Right renal cortex interstitium (tissue), 3 donors: ENCODE measurements at places on chromosomes 1 and 21.

DNA sequence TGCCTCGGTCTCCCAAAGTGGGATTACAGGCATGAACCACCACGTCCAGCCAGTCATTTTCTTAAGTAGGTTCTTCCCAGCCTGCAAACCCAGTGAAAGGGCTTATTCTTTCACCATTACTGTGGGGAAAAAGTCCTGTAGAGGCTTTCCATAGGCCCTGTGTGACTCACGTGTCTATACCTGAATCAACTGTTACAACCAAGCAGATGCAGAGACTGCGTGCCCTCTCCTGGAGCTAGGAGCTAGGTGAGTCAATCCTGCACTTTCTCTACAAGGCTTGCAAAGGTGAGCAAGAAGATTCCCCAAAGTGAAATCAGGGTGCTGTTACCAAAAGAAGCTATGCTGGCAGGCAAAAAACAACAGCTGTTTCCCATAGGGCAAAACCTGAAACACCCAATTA is 13.8 kb upstream of the MPZL1 start:
- DNase-seq, result no peak

DNA sequence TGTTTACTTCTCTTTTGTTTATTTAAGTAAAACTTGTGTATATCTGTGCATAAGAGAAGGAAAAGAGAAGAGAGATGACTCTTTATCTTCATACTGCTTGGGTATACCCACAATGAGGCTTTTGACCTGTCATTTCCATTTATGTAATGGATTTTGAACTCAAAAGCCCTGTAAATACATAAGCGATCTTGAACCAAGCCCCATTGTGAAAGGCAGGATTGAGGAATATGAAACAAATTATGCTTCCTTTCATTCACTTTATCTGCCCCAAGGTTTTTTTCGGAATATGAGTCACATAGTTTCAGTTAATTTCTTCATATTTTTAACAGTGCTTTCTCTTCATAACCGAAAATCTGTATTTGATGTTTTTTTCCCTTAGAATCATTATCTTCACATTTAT is 21.4 kb downstream of the CNST start:
- DNase-seq, result no peak

DNA sequence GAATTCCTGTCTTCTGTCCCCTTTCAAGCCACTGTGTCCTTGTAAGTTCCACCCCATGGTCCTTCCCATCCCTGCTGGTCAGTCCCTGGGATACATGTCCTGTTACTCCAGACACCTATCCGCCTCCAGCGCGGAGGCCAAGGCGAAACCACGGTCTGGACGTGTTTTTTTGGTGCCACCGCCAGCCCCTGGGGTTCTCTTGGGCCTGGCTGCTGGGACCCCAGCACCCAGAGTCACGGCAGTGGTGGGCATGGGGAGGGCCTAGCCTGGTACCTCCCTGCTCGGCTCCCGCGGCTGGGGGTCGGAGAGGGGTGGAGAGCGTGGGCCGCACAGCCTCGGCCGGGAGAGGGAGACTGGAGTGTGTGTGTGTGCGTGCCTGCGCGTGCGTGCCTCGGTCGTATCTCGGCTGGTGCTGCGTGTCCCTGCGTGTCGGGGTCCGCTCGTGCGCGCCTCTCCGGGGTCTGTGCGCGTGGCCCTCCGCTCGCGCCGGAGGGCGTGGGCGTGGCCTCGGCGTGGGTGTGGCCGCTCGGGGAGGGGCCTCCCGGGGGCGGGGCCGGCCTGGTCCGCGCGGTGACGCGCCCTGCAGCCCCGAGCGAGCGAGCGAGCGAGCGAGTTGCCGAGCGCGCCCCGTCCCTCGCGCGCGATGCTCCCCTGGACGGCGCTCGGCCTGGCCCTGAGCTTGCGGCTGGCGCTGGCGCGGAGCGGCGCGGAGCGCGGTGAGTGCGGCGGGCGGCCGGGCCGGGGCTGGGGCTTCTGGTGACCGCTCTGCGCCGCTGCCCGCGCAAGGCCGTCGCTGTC is at the start of gene VWA1:
TSS of gene VWA1 (plus strand) at position 585 of the 798 bp plus-strand sequence. CDS start at position 644, 59 bp downstream.
- DNase-seq, result no peak

DNA sequence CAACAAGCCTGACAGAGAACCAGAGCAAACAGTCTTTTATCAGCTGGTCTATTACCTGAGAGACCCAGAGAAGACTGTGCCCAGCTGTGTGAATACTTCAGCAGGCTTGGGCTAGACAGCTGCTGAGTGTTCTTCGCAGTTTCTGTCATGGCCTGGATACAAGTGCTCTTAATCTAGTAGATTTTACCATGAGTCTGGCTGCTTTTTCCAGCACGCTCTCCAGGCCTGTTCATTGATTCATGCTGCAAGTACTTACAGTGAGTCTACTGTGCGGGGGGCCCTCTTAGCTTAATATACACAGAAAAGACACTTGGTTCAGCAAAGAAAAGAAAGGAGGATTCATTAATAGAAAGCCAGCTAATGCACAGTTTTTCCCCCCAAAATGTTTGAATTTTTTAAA is 48.5 kb downstream of the RGS7 start:
- DNase-seq, result no peak

DNA sequence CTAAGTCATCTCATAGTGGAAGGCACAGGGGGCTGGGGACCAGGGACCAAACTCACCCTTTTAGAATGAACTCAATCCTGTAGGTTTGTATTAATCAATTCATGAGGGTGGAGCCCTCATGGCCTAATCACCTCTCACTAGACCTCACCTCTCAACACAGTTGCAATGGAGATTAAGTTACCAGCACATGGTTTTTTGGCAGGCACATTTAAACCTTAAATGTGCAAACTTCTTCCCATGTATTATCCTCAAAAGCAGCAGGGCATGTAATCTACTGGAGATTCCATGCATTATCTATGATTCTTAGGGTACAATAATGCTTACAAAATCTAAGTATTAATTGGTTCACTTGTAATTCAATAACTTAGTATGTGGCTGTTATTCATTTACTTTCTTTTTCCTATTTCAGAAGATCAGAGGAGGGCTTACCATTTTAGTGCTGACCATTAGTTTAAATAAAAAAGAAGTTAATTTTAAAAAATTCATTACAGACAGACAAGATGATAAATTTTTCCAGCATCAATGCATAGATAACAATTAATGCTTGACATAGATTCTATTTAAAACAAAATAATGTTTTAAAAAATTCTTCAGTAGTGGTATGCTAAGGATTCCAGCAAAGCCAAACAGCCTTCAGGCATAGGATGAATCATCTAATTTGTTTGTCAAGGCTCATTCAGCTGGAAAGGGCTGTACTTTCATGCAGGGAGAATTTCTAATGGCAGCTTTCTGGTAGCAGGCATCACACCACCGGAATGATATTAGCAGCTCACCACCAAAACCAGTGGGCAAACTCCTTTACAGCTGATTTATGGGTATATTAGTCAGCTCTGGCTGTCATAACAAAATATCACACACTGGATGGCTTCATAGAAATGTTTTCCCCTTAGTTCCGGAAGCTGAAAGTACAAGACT is 124.6 kb upstream of the ZNF648 start:
- DNase-seq, result no peak

DNA sequence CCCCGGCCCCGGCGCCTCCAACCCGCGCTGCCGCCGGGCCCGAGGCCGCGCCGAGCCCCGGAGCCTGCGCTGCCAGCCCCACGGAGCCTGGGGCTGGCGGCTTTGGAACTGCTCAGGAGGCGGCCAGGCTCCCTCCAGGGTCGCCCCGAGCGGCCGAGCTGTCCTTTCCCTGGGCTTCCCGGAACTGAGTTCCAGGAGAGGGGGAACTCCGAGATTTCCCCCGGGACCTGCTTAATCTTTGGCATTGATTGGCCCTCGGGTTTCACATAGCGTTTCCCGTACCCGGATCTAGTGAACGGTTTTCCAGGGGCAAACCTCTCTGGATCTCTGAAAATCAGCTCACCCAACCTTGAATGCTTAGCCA is 504 bp downstream of the H6PD start:
- no peak for DNase-seq

GRCh38 chr1:181033799-181034451 is at the start of gene MR1:
MR1 (plus strand) TSS chr1:181033983; CDS start chr1:181034008, 25 bp downstream.
- peak; percentile 65 for DNase-seq

DNA sequence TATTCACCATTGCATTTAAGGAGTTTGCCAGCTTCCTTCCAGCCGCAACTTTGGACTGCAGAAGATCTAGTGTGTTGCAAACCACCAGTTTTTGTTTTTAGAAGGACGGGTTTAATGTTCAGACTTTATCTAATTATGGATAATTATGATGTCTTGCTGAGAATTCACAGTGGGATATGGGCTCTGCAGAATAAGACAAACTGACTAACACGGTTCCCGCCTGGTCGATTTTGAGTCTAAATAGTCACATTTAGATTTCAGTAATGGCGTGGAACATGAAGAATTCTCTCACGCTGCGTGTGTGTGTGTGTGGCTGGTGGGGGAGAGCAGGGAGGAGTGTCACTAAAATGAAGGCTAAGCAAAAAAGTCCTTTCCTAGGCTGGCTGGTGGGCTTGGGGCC is 48.5 kb upstream of the DMRTB1 start:
- DNase-seq, result no peak

DNA sequence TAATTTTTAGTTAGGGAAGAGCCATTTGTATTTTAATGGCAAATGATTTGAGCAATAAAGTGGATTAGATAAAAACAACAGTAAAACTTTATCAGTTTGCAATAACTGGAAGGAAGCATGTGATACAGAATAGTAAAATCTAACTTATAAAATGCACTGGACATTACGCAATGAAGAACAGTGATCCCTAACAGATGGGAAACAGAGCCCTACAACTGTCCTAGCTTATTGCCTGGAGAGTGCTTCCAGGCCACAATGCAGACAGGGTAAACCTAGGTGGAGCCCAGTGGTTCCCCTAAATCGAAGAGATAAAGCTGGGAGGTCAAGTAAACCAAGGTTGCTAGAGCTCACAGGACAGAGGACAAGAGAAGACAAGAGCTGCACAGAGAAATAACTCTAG is 7.0 kb downstream of the OMA1 start:
- no peak for DNase-seq

DNA sequence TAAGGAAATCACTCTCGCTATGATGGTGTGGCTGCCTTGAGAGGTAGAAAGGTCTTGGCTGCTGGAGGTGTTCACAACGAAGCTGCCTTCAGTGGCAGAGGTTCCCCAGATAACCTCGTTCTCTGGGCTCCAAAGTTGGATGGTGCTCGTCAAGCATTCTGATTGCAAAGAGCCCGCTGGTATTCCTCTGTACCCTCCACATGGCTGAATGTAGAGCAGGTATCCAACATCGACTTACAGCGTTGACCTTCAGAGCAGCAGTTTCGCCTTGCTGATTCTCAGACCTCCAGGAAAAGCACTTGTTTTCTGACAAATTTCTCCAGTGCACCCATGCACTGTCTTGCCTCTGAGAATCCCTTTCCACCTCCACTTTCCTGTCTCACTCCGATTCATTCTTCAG is 4.3 kb upstream of the IL22RA1 start:
- DNase-seq, result no peak

DNA sequence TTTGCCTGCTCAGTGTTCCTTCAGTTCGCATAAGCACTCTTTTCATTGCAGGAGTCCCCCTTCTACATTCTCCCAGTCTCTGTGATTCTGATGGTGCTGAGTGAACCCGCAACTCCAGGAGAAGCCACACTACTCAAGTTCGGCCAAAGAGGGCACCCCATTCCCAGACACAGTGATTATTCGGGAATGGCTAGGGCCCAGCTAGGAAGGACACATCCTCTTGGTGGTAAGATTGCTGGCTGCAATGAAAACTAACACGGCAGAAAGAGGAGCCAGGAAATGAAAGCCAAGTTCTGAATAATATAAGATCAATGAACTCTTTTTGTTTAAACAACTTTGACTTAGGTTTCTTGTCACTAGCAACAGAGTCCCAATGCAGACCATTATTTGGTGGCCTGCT is 14.9 kb downstream of the CREG1 start:
- DNase-seq, result no peak

DNA sequence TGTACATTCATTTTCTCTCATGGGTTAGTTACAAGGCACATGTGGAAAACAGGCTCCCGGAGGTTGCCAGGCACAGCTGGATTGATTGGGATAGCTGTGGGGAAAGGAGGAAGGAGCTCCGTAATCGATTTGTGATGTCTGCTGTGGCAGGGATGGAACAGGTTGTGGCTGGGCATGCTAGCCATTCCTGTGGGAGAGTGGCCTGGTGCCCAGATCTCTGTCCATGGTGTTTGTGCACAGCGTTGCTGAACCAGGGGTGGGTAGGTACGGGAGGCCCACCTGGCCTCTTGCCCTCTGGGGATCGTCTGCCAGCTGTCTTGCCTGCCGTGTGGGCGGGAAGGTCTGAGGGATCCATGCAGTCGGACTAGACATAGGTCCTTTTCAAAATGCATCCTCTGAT is 302.8 kb upstream of the VAMP3 start:
- DNase-seq, result no peak

DNA sequence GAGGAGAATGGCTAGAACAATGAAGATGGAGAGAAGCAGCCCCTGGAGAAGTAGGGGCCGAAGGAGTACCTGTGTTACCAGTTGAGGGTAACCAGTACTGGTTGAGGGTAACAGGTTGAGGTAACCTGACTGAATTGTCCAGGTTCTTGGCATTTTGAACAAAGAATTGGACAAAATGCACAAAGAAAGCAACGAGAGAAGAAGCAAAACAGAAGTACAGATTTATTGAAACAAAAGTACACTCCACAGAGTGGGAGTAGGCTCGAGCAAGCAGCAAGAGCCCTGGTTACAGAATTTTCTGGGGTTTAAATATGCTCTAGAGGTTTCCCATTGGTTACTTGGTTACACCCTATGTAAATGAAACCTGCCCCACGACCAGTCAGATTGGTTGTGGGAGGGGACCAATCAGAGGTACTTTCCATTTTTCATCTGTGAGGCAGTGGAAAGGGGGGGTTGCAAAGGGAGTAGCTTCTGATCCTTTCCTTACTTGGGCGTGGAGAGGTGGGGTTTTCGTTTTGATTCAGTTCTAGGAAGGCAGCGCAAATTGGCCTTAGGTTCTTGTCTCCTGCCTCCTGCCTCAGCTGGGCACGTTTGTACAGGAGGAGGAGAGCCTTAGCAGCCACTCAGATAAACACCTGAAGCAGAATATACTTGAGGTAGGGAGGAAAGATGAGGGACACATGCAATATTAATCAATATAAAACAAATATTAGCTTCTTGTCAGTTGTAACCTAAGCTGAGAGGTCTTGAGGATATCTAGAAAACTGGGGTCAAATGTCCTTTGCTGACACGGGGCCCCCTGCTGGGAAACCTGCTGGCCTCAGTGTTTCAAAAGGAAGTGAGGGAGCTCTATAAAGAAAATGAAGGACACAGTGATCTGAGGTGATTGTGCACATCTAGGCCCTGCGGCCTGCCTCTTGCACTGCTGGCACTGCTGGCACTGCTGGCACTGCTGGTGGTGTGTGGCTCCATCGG is 14.3 kb upstream of the LSM10 start:
- no peak for DNase-seq

DNA sequence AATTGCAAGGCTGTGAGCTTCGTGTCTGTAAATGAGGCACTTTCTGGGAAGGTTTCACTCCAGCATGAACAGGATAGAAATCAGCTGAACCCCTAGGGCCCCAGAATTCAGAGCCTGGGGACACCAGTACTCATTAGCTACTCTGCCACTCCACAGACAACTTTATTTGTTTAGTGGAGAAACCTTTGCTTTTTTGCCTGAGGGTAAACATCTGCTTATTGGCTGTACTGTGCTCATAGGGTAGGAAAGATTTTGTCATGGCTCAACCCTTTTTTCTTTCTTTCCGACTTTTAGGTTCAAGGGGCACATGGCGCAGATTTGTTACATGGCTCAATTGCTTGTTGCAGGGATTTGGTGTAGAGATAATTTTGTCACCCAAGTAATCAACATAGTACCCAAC is 138.4 kb upstream of the BACE2 start:
- DNase-seq, result no peak
